ENCODE measurements at places on chromosomes 11 and 22. TPM values are rescaled to one million over a fixed set of nuclear protein-coding genes. Genes with fewer than 3 reads are reported as not detected.

DNA sequence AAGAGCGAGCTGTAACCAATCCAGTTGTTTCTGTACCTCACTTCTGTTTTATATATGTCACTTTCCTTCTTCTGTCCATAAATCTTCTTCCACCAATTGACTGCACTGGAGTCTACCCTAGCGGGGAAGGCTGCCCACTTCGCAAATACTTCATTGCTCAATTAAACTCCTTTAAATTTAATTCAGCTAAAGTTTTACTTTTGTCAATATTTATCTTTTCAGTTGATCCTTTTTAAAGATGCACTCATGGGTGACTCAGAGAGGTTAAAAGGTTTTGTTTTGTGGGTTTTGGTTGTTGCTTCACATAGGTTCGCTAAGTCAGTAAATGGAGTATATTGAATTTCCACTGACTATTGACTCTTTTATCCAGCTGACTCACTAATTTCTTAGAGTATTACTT lies 597.2 kb downstream of the DLG2 start:
- DNase-seq, result no peak

DNA sequence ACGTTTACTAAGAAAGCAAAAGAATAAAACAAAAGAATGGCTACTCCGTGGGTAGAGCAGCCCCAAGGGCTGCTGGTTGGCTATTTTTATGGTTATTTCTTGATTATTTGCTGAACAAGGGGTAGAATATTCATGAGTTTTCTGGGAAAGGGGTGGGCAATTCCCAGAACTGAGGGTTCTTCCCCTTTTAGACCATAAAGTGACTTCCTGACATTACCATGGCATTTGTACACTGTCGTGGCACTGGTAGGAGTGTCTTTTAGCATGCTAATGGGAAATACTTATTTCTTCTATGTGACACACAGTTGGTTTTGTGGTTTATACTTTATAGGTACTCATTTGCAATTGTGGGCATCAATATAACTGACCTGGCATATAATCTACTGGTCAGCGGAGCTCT lies 56.3 kb downstream of the SLN start:
- DNase-seq, result no peak

DNA sequence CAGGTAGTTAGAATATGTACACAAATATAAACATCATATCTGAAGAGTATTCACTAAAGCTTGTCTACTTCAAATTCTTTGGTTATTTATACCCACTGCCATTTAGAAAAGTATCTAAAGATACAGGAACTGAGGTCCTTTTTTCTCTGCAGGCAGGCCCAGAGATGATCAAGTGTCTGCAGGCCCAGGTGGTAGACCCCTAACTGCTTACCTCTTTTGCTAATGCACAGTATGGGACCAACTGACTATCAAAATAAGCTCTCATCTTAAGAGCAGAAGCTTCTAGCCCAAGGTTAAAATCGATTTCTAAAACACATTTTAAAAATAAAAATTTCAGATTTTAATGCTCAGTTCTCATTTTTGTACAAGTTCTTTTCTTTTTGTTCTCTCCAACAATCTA lies 81.5 kb downstream of the APOL5 start:
- DNase-seq, result no peak

GRCh38 chr11:12269446-12270214 lies 107.7 kb upstream of the PARVA start:
- DNase-seq, result no peak

SMTNL1 gene
- not detected for total RNA-seq

- no peak for DNase-seq
These were observed 72.2 kb downstream of the LARGE2 start for GRCh38 chr11:45994371-45995341.

Measured in transverse colon (tissue), 4 donors.